ENCODE measurements at places on chromosomes 2 and 18. TPM values are rescaled to one million over a fixed set of nuclear protein-coding genes. Genes with fewer than 3 reads are reported as not detected.

PROKR1 gene
- not detected for polyA plus RNA-seq

RNF152 gene
- polyA plus RNA-seq, result 6.5 TPM

DNA sequence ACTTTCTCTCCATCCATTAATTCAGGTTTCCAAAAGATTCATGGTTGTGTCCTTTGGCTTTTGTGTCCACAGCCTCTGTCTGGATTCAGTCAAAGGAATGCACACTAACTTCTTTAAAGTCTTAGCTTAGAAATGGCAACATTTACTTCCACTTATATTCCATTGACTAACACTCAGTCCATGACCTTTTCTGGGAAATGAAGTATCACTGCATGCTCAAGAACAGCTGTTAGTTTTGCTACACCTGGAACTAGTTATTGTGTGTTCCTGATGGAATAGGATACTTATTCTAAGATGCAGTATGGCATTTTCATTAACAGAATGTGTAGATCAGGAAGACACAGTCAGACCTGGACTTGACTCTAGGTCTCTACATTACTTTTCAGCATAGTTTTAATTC is 88.8 kb downstream of the KYNU start:
- no peak for DNase-seq

DNA sequence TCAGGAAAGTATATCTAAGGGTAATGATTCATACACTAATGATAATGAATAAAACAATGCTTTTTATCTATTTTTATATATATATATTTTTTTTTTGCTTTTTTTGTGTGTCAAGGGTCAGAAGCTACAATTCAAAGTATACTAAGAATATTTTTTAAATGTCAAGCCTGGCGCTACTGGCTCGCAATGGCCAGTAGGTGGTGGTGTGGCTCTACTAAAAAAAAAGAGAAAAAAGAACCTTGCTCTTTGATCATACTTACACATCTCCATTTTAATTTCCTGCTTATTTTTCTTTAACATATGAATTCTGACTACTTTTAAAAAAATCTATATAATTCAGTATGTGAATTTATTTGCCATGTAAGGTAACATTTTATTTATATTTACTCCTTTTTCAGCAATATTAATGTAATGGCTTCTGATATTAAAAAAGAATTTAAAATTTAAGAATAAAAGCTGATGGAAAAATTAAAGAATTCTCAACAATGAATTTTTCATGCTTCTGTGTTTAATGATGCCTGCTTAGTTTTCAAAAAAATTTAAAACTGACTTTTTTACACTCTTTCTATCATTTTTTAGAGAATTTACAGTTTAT is 232.9 kb downstream of the GULP1 start:
- DNase-seq, result no peak

- DNase-seq, result no peak
These were observed 80.6 kb upstream of the HS6ST1 start for GRCh38 chr2:128399256-128399655.

DNA sequence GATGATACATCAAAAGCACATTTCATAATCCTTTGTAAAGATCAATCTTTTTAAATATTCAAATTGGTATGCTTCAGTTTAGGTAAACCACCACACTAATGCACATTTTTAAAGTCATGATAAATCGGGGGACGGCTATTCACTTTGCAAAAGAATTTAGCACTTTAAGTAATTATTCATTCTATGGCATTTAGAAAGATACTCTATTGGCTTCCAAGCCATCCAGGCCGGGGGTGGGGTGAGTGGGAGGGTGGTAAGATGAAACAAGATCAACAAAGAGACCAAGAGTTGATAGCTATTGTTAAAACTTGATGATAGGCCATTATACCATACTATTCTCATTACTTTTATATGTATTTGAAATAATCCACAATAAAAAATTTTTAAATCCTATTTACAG is 41.0 kb downstream of the EPG5 start:
- no peak for DNase-seq
